Fibroblast of skin of left quadriceps (primary cell): ENCODE measurements at places on chromosomes 3 and 15.

GRCh38 chr3:115228266-115228665 lies 81.2 kb upstream of the ZBTB20 start:
- DNase-seq = no peak

DNA sequence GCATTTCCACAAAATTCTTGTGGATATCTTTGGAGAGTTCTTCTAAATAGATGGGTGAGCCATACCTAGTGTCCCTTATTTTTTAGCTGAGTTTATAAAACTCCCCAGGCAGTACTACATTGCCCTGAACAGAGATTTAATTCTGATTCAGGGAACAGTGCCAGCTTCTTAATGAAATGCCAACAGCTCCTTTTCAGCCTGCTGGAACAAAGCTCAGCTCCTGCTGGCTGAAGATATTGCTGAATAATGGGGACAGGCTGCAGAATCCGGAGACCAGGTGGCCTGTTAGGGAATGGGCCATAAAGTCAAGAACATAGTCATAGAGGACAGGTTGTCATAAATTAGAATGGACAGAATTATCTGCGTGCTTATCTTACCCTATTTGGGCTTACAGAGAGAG lies 8.9 kb downstream of the HGD start:
- no peak for DNase-seq

DNA sequence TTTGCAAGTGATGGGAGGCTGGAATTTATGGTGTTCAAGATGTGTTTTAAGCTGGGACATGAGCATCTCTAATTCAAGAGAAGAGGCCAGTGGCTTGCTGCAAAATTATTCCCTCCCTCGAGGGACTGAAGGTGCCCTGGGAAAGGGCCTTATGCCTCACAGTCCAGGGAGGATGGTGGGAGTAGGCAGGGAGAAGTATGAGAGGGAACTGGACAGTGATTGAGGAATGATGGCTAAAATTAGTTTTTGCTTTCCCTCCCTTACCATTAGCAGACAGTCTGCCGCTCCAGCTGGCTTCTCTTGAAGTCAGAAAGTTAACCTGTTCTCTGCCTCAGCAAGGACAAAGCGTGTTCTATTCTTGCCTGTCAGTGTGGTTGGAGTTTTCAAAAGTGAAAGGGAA lies 139.8 kb upstream of the SEMA6D start:
- no peak for DNase-seq

- DNase-seq = no peak
Observed at GRCh38 chr15:23647421-23648370, at the start of gene MAGEL2. Gene MAGEL2, minus strand, starts transcription at chr15:23647867. Its CDS starts 125 bp downstream, at chr15:23647742.

- DNase-seq = no peak
Observed at GRCh38 chr3:14301558-14301957, 100.8 kb upstream of the SLC6A6 start.

DNA sequence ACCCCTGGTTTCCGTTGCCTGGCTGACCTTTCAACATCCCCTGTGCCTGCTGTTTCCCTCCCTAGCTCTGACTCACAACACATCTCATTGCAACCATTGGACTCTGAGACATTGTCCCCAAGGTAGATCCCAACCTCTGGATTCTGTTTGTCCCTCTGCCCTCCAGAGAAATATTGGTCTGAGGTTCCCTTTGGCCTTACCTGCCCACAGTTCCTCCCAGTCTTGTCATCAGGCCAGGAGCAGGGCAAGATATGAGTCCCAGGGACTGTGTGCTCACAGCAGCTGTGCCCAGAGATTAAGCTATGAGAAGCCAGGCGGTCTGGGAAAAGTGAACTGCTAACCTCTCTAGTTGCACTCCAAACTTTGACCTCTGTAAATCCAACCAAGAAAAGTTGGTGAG lies 168.2 kb upstream of the NR2F2 start:
- no peak for DNase-seq

DNA sequence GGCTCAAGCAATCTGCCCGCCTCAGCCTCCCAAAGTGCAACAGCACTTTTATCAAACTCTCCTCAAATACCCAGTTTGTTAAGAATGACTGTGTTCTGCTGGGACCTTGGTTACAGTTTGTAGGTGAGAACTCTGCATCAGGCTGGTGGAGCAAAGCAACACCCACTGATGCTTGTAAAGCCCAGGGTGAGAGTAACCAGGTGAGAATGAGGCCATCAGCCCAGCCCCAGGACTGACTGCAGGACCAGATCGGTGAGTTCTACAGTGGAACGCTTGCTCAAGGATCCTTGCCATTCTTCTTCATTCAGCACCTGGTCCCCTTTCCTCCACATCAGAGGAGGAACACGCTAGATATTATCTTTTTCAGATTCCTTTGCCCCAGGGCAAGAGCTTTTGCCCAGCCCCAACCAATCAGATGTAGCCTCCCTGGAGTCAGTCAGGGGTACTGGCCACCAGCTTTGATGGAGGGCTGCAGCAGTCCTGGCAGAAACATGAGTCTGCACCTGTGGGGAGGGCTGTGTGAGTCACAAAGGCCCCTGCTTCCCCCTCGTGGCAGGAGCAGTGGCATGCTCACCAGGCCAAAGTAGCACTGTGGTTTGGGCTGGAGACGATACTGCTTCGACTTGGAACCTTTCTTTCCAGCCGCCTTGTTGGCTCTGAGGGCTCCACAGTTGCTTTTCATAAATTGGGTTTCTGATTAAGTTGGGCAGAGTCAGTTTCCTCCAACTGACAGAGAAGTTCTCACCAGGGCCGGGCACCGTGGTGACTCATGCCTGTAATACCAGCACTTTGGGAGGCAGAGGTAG lies 3.5 kb upstream of the SHISA5 start:
- no peak for DNase-seq

GRCh38 chr3:97983933-97984491 lies 11.8 kb upstream of the RIOX2 start:
- DNase-seq = no peak
